ENCODE measurements at places on chromosomes 3 and 15.

DNA sequence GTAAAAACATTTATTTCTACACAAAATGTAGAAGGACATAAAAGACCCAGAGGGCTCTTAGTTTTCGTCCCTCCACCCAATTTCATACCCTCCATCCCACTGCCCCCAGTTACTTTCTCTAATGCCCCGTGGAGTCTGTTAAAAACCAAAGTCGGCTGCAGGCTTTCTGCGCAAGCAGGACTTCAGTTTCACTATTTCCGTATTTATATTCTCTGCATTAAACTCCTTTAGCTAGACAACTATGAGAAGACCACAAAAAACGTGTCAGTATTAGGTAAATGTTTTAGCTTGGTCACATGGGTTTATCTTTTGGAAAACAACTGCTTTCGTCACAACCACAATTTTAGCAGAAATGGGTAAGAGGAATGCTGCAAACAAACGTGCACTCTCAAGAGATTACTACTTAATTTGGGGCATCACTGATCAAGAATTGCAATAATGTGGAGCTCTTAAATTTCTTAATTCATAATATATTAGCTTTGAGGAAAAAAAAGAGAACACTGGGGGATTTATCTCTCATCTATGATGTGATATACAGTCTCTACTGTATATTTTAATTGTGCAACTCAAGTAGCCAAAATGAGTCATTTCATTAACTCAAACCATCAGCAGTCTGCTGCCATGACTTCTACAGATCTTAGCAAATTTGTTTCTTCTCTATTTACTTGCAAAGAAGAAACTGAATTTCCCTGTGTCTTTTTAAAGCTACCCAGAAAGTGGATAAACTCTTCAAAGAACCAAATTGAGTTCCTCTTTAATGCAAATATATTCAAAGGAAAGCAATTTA lies 740 bp upstream of the NSMCE3 start:
- DNase-seq, result no peak

GRCh38 chr15:84748274-84749110 lies at the start of gene ZNF592:
ZNF592 (plus strand) TSS chr15:84748592; CDS start chr15:84782676, 34,084 bp downstream.
- DNase-seq, result no peak

- no peak for DNase-seq
Measured at GRCh38 chr3:15660055-15660935, 58.8 kb downstream of the BTD start.

- no peak for DNase-seq
Measured at GRCh38 chr3:38558864-38559263, 62.7 kb downstream of the EXOG start.

GRCh38 chr3:149342413-149343380 lies 9.3 kb upstream of the TM4SF18 start:
- no peak for DNase-seq

- DNase-seq, result no peak
Measured at GRCh38 chr15:83380682-83381081, 66.5 kb upstream of the SH3GL3 start.

GRCh38 chr3:121834157-121834670 lies 646 bp downstream of the IQCB1 start:
- no peak for DNase-seq

DNA sequence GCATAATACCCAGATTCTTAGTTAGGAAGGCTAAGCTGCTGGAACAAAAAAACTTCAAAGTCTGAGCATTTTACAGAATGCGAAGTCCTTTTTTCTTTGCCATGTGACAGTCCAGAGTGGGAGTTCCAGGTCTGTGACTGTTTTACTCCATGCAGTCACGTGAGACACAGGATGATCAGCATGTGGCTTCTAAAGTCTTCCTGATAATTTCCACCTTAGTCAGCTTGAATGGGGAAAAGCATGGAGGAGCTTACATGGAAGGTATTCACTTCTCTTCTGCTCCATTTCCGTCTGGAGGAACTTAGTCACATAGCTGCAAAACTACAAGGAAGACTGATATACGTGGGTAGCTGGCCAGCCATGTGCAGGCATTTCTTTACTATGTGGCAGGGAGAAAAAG lies 1.7 kb downstream of the SNTN start:
- DNase-seq, result no peak

GRCh38 chr3:32569540-32570420 lies 878 bp downstream of the DYNC1LI1 start:
- DNase-seq, result no peak

DNA sequence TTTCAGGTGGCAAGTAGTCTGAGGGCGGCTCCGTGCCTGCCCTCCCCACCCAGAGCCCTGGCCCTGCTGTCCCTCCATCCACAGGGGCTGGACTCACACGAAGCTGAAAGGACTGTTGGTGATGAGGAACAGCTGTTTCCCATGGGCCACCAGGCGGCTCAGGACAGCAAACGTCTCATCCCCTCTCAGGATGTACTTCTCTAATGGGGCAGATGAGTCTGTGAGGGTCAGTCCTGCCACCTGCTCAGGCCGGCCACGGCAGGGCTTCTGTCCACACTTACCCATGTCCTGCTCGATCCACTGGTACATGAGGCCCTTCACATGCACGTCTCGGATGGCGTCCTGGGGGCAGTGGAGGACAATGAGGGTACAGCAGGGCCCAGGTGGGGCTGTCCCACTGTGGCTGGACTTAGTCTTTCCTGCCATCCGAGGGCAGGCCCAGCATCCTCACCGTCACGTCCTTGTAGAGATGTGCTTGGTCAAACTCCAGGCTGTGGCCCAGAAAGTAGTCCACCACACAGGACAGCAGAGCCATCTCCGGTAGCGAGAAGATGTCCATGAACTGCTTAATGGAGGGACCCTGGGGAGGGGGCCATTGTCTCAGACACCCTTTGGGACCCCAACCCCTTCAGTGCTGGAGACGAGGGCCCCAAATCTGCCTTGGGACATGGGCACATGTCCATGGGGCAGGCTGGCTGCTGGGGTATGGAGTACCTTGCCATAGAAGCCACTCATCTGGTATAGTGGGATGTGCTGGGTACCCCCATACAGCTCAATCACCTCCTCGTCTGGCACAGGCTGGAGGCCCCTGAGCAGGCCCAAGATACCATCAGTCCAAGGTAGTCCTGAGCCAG lies 5.7 kb downstream of the NT5DC2 start:
- DNase-seq, result no peak

DNA sequence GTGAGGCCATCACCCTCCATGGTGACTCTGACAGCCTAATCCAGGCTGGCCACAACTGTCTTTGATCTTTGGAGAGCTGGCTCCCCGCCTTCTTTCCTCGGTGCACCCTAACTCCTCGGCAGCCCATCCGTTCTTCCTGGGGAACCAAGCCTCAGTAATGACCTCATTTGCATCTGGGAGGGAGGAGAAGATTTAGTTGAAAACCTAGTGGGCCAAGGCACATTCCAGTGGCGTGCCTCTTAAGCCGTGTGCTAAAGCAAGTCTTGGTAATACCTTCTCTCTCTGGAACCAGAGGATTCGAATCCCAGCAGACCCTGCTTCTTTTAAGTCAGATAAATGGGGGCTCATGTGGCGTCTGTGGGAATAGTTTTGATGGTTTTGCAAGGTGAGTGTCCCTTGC lies 233.1 kb downstream of the EBLN2 start:
- no peak for DNase-seq

DNA sequence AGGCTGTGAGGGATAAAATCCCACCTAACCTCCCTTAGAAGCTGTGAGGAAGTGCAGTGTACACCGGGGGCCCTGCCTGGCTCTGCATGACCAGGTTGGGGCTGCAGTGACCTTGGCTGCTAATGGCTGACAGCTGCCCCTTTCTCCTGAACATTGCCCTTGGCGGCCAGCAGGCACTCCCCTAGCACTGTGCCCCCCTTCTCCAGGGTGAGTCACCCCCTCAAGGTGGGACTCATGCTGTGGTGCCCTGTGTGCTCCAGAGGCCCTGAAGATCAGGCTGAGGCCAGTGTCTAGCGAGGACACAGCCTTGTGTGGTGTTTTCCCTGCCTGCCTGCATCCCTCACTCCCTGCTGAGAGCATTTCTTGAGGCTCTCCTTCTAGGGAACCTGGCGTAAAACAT lies 21.0 kb upstream of the FGD5 start:
- no peak for DNase-seq

- DNase-seq, result peak; percentile 86
Measured at GRCh38 chr3:186107215-186108105, 1.4 kb downstream of the ETV5 start.

GRCh38 chr3:152127058-152127457 lies 141.7 kb upstream of the MBNL1 start:
- no peak for DNase-seq

GRCh38 chr15:97909291-97909891 lies 51.1 kb upstream of the ARRDC4 start:
- peak; percentile 2 for DNase-seq

GRCh38 chr15:45812200-45812599 lies 177.4 kb downstream of the SQOR start:
- no peak for DNase-seq

- DNase-seq, result no peak
Measured at GRCh38 chr15:58569455-58569854, 137.7 kb downstream of the LIPC start.

GRCh38 chr3:88057630-88058305 lies 1.0 kb downstream of the CGGBP1 start:
- DNase-seq, result no peak

- no peak for DNase-seq
Measured at GRCh38 chr3:37580237-37580636, 281.4 kb upstream of the CTDSPL start.

DNA sequence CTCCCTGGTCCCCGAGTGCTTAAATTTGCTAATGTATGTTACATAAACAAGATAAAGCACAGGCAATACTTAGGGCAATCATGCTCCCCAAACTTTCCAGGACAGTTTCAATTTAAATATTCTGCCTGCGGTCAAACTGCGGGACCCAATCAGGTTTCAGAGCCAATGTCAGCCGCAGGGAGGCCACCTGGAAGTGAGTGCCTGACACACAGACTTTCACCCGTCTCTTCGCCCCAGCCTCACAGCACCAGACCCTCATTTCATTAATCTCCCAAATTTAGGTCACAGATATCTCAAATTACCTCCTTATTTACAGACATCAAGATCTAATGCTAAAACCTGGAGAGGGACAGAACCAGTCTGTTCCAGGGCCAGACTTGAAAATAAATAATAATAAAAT lies 107.2 kb upstream of the ALDH1A3 start:
- no peak for DNase-seq

- no peak for DNase-seq
Measured at GRCh38 chr3:86634361-86634760, 356.6 kb downstream of the VGLL3 start.

- no peak for DNase-seq
Measured at GRCh38 chr3:123475786-123476185, 26.9 kb upstream of the ADCY5 start.

DNA sequence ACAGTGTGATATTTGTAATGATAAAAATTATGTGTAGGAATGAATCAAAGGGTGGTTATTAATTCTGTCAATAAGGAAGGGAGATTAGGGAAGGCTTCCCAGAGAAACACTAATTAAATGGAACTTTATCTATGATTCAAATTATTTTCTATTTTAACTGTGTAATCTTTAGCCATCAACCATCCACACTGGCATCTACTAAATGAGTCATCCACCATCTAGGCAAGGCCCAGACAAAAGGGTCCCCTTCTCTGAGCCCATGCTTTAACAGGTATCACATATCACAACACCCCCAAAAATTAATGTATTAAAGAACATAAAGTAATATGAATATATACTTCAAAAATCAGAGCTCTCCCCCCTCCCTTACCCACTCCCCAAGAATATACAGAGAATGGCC lies 19.9 kb upstream of the TPM1 start:
- no peak for DNase-seq

GRCh38 chr3:64623125-64623524 lies 64.7 kb downstream of the ADAMTS9 start:
- DNase-seq, result no peak

- DNase-seq, result no peak
Measured at GRCh38 chr15:68816158-68816557, 4.5 kb downstream of the ANP32A start.

DNA sequence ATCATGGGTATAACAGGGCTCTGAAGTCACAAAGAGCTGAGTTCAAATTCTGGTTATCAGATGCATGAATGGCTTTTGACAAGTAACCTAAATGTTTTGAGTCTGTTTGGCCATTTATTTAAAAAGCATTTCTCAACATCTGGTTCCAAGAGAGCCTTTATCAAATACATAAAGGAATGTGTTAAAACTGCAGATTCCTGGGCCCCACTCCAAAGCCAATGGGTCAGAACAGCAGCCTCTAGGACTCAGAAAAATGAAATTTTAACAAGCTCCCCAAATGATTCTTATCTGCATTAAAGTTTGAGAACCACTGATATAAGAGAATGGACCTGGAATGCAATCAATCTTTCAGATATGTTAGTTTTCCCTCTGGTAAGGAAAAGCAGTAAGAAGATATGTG lies 3.4 kb downstream of the B4GALT4 start:
- DNase-seq, result no peak

DNA sequence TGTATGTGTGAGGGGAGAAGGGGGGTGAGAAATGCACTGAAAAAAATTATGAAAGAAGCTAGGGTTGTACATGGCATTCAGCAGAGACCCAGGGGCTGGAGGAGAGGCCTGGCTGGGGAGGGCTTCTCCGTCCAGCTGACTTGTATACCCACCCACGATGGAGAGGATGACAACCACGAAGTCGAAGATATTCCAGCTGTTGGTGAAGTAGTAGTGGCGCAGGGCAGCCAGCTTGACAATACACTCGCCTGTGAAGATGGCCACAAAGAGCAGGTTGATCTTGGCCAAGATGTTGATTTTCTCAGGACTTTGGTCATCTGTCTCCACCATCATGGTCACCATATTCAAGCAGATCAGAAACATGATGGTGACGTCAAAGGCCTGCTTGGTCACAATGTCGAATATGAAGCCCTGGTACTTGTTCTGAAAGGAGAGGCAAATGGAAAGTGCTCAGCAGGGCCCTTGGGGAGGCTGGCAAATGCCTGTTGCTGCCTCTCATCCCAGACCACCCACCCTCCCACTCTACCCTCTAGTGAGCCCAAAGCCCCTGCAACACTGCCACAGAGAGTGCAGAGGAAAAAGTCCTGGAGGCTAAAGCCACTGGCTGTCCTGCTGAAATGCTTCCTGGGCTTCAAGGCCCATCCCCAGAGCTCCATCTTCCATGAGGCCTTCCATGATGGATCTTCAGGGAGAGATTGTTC lies 58.1 kb downstream of the EXOG start:
- no peak for DNase-seq

DNA sequence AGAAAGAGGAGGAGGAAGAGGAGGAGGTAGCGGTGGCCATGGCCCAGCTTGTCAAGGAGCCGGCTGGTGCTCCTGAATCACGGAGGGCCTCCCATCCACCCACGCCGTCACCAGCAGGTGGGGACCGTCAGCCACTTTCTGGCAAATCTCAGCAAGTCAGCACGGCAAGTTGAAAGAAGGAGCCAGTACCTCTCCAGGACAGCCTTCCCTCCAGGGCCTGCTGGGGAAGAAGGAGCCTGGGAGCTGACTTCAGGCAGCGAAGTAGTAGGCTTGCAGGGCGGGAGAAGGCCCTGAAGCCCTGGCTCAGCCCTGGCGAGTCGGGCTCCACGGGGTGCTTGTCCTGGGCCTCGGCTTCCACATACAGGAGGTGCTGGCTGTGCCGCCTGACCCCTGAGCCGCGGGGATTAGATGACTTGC lies 99.2 kb upstream of the TRPM1 start:
- DNase-seq, result peak; percentile 5

GRCh38 chr15:69583626-69584025 lies 131.0 kb downstream of the RPLP1 start:
- no peak for DNase-seq

Measured in NCI-H446 (cell line).